ENCODE measurements at places on chromosomes 2 and 18.

- DNase-seq: no peak
Observed at GRCh38 chr2:74873012-74873665, 39.2 kb downstream of the HK2 start.

GRCh38 chr2:233140978-233141377, 80.8 kb downstream of the INPP5D start:
- no peak for DNase-seq

DNA sequence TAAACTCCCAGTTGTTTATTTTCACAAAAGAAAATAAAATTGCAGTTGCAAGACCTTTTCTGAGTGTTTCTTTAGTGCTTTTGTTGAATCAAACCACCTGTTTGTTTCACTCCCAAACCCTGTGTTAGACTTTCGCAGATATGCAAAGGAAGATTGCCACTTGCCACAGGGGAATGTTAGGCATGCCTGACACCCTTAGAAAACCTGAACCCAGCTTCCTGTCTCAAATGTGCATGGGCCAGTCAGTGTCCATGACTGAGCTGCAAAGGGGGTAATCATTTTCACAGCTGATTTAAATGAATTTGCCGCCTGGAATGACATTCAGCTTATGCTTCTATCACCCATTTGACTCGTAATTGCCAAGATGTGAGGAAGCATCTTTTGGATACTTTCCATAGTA, 17.5 kb downstream of the TGOLN2 start:
- DNase-seq: no peak

DNA sequence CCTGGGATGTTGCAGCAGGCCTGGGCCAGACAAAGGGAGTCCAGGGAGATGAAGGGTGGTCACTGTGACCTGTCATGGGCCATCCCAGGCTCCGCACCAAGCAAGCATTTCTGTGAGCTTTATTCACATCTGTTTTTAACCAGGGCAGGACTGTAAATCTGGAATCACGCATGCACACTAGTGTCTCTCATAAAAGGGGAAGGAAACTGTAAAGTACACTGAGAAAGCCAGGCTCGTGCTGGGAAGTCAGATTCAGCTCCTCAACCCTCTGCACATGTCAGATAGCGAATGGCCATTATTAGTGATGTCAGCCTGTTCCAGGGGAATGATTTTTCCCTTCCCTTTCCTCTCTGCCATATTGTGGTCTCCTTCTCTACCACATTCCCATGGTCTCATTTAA, 818.6 kb upstream of the RAB6C start:
- DNase-seq: no peak

DNA sequence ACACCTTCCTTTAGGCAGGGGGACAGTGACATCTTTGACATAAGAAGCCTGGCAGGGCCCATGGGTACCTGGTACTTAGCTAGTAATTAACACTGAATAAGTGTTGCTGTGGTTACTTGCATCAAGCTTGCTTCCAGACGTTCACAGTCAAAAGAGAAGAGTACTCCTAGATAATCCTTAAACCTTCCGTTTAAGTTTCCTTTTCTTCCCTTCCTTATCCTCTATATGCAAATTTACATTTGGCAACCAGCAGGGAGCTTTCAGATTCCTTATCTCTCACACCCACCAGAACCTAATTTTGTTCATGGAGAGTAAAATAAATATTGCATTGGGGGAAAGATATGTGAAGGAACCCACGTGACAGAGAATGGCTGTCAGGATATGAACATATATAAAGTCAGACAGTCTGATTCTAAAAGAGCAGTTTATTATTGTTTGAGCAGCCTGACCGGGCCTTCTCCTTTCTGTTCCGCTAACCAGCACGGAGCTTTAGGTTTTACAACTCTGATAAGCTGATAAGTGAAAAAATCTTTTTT, 7.8 kb upstream of the RAB31 start:
- no peak for DNase-seq
